T-helper 2 cell treated with Interferon-gamma antibody and Interleukin-4, amounts not matched to agents 5 μg/mL and 100 μg/mL, for 36 hours (primary cell): ENCODE measurements at places on chromosomes 7 and 10.

DNA sequence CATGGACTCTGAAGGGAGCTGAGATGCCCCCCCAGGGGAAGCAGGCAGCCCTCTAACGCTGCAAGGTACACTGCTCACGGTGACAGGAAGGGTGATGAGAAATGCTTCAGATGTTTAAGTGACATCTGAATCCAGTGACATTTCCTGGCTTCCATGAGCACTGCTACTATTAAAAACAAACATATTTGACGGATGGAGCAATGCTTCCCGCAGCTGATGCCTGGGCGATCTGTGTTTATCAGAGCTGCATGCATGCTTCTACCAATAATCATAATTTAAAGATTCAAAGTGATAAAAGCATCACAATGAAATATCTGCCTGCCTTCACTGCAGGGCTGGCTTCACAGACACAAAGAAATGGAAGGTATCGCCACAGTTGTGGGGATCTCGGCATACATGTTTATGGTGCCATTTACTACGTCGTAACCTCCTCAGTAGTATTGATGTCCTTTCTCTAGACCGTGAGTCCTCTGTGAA is 66.1 kb upstream of the AOAH start:
- no peak for DNase-seq

DNA sequence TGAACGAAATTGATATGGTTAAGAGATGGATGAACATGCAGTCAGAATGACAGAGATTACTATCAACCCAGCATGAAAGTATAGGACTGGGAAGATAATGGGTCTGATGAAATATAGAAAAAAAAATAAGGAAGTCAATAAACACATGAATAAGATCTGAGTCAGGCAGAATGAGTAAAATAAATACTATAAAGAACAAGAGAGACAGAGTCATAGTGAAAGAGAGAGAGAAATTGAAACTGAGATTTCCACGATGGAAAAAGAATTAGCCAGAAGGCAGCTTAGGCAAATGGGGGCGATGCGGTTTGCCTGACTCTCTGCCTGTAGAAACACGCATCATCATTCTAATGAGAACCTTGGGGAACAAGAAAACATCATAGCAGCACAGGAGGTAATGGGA is 26.6 kb downstream of the SEMA3D start:
- peak; percentile 6 for DNase-seq

DNA sequence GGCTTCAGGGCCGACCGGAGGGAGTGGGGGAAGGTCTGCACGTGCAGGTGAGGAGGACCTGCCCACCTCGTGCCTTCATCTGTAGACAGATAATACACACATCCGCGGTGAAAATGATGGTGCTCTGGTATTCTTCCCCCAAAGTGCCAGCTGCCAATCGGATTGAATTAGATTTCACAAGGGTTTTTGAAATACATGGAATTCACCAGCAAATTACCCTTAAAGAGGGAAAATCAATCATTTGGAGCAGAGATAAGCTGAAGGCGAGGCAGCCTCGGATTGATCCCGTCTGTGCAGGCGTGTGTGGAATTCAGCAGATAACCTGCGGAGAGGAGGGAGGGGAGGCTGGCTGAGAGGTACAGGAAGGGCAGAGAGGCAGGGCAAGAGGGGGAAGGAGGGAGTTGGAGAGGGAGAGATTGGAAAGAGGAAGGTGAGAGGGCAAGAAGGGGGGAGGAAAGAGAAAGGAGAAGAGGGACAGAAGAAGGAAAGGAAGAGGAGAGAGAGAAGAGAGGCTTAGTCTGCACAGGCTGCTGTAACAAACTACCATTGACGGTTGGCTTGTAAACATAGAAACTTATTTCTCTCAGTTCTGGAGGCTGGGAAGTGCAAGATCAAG is 84.2 kb downstream of the C10orf105 start:
- no peak for DNase-seq

DNA sequence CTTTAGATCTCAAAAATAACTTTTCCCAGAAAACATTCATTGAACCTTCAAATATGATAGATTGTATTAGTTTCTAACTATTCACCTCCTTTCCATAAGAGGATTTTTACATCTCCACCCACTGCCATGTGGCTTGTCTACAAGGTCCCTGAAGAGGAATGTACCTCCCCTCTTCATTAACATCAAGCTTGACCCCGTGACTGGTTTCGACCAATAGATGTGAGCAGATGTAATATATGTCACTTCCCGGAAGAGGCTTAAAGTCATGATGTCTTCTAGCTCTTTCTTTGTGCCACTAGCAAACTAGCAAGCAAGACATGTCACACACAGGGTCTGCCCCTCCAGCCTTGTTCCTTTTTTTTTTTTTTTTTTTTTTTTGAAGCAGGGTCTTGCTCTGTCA is 6.9 kb downstream of the BAZ1B start:
- DNase-seq: no peak

DNA sequence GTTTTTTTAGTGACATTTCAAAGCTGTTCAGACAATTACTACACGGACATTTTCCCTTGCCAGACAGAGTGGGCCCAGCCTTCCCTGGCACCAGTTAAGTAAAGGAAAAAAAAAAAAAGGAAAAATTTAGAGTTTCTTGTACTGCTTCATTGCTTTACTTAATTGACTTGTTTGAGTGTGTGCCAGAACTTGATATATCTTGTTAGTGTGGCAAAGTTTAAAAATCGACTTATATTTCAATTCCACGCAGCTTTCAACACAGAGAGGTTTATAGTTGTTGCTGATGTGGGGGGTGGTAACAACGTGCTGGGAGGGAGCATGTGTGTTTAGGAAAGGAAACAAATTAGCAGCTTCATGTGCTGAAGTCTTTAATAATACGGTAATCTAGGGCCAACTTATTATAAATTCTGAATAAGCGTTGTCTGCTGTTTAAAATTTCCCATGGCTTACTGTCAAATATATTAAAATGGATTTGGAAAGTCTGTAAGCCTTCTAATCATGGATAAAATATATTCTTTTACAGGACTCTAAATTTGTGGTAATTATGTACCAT is 1104.6 kb downstream of the SORCS3 start:
- no peak for DNase-seq

GRCh38 chr10:115674496-115674895 is 581.3 kb downstream of the ATRNL1 start:
- no peak for DNase-seq
